ENCODE measurements at places on chromosomes 2 and 18. TPM values are rescaled to one million over a fixed set of nuclear protein-coding genes. Genes with fewer than 3 reads are reported as not detected.
A peak's percentile ranks its signal among the peaks of the same experiment; 100 is the strongest.

GRCh38 chr2:4096978-4097766 lies 393.8 kb downstream of the DCDC2C start:
- H3K4me1 ChIP-seq: no peaks in the 10 kb centered on the region
- no peaks in the 10 kb centered on the region for H3K27me3 ChIP-seq
- no peak overlapping the region for H3K27ac ChIP-seq
- H3K4me3 ChIP-seq: no peak overlapping the region

DNA sequence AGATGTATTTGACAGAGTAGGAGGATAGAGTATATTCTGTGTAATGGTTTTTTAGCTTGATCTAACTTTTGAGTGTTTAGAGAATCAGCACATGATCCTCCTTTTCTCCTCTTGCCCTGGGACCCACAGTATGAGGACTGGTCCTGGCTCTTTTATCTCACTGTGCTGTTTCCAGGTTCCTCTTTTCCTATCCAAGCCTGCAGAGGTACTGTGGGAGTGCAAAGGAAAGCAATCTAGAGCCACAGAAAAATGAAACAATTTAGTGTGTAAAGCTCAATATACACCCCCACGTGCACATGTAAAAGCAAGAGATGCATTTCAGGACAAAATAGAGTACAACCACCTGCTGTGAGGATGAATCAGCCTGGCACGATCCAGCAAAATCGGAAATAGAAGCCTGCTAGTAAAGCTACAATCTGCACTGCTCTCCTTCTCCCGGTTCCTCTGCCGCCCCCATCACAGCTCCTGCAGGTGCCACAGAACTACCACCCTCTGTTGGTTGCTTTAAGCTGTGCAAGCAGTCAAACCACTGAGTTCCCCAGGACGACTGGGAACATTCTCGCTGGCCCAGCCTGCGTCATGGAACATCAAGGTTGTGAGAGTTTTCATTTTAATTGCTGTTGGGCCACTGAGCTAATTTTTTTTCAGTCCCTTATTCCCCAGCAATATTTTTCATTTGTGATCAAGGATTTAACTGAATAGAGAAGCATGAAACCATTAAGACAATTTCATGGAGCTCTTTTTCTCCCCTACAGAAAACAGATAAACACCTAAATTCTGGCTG lies 47.8 kb upstream of the MAPRE3 start:
- no peak overlapping the region for H3K4me3 ChIP-seq
- no peaks in the 10 kb centered on the region for H3K4me1 ChIP-seq
- no peak overlapping the region for H3K27ac ChIP-seq
- H3K36me3 ChIP-seq: no peaks in the 10 kb centered on the region

DNA sequence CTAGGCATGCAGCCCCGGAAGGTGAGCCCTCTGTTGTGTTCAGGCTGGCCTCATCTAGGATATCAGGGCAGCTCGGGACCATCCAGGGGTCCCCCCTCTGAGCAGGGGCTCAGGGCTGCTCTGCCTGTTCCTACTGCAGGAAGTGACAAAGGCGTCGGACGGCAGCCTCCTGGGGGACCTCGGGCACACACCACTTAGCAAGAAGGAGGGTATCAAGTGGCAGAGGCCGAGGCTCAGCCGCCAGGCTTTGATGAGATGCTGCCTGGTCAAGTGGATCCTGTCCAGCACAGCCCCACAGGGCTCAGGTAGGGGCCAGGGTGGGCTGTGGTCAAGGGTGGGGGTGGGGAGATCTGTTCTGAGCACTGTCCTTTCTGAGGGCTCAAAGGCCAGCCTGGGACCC lies 13.1 kb downstream of the KCNIP3 start:
- peaks cover 42% of the 10 kb centered on the region for H3K27me3 ChIP-seq
- DNase-seq: no peak
- H3K4me3 ChIP-seq: no peak overlapping the region
- H3K27ac ChIP-seq: no peak overlapping the region

GRCh38 chr2:63875131-63875527 lies 33.4 kb downstream of the UGP2 start:
- H3K4me1 ChIP-seq: peaks cover 13% of the 10 kb centered on the region
- no peak overlapping the region for H3K4me3 ChIP-seq

DNA sequence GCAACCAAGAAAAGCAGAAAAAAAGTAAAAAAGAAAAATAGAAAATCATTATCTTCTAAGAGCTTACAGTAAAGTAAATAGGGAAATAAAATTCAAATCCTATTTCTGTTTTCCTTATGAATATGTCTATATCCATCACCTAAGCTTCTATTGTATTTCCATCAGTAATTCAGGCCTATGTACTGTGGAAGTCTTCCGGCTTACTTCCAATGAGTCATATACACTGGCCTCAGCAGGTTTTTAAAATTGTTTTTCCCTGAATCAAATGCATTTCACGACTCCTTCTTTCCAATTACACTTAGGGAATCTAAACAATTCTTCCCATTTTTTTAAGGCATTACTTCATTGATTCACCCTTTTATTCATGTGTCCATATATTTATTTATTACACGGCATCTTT lies 164.7 kb downstream of the CCDC102B start:
- no peaks in the 10 kb centered on the region for H3K4me1 ChIP-seq
- no peaks in the 10 kb centered on the region for H3K36me3 ChIP-seq
- no peak for DNase-seq
- no peak overlapping the region for H3K4me3 ChIP-seq
- no peaks in the 10 kb centered on the region for H3K27me3 ChIP-seq
- H3K27ac ChIP-seq: no peak overlapping the region

SLC4A3 gene
- total RNA-seq: 2.5 TPM

ROCK2 gene
- total RNA-seq: 59.7 TPM

POTEF gene
- total RNA-seq: 0.29 TPM

GRCh38 chr2:37625796-37626571 lies 45.5 kb downstream of the CDC42EP3 start:
- no peaks in the 10 kb centered on the region for H3K36me3 ChIP-seq
- H3K4me3 ChIP-seq: no peak overlapping the region
- H3K4me1 ChIP-seq: peaks cover 62% of the 10 kb centered on the region
- peak overlapping the region; percentile 95 for H3K27ac ChIP-seq
- DNase-seq: no peak
- no peaks in the 10 kb centered on the region for H3K27me3 ChIP-seq

DNA sequence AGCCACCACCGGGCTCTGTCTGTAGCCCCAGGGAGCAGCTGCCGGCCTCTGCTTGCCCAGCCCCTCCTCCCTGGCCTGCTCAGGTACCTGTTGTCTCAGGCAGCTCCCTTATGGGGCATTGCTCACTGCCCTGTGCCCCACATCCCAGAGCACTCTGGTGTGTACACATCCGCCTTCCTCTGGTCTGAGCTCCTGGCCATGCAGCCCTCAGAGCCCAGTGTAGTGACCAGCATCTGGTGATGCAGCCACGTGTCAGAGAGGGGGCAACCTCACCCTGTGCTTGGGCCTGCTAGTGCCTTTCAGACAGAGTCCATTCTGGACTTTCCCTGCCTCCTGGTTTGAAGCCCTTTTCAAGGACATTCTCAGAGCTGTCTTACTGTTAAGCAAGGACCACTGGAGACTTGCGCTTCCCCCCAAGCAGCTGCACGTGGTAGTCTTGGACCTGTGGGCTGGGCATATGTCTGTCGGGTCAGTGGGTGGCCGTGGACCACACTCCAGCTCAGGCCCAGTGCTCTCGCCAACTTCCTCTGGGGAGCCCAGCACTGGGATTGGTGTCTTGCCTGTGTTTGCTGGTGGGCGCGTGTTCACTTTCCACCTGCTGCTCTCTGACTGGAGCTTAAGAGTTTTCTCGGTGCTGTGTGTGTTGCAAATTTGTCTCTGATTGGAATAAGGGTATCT lies 30.7 kb downstream of the DGKD start:
- no peaks in the 10 kb centered on the region for H3K36me3 ChIP-seq
- peaks cover 21% of the 10 kb centered on the region for H3K4me1 ChIP-seq
- H3K4me3 ChIP-seq: no peak overlapping the region
- no peaks in the 10 kb centered on the region for H3K27me3 ChIP-seq
- no peak overlapping the region for H3K27ac ChIP-seq

- H3K4me3 ChIP-seq: peak overlapping the region; percentile 31
- H3K27me3 ChIP-seq: no peaks in the 10 kb centered on the region
- peaks cover 59% of the 10 kb centered on the region for H3K4me1 ChIP-seq
- DNase-seq: peak; percentile 29
- H3K27ac ChIP-seq: peak overlapping the region; percentile 60
Measured at GRCh38 chr2:167192833-167193232, 304.6 kb downstream of the XIRP2 start.

DNA sequence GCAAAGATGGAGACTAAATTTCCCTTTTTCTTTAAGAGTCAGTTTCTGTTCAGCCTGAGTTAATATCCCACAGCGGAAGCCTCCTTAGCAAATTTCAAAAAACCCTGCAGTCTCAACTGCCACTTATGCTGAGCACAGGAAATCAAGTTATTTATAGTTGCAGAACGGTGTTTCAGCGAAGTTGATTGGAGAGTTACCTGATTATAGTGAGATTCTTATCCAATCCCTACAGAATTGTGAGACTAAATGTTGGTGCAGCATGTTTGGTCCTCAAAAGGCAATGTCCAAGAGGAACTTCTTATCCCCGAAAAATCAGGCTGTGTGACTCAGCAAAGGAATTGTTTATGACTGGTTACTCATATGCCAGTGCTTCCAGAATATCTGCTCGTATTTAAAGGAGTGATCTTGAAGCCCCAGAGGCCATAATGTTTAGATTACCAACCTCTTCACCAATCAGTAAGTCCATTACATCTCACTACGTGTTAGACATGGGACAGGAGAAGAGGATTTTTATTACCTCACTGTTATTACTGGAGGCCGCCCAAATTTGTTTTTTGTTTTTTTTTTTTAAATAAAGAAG lies 67.9 kb downstream of the LRRFIP1 start:
- peak; percentile 96 for DNase-seq
- H3K4me3 ChIP-seq: peak overlapping the region; percentile 46
- no peaks in the 10 kb centered on the region for H3K36me3 ChIP-seq
- H3K27me3 ChIP-seq: no peaks in the 10 kb centered on the region
- peaks cover 41% of the 10 kb centered on the region for H3K4me1 ChIP-seq

DNA sequence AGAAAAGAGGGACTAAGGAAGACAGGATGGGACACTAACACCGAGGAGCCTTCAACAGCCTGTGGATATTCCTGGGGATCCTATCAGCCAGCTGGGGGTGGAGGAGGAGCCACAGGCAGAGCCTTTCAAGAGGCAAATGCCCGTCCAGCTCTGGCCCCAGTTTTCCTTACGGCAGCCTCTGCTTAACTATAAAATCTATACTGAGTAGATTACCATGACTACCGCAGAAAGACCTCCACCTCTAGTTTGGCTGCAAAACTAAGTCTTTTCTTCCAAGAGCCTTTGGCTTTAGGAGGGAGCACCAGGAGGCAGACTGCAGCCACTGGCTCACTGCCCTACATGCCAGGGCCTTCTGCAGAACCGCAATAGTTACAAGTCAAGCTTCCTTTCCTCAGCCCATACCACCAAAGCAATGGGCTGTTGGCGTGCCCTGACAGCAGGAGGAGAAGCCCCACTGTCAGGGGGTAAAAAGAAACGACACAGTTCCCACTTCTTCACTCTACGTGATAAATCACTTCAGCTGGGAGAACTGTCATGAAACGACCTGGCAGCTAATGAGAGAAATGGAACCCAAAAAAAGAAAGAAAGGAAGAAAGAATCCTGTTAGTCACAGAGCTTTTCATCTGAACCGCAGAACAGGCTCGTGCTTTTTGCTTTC lies 25.1 kb upstream of the CREB1 start:
- H3K4me3 ChIP-seq: peak overlapping the region; percentile 50
- no peaks in the 10 kb centered on the region for H3K36me3 ChIP-seq
- H3K27me3 ChIP-seq: no peaks in the 10 kb centered on the region
- peaks cover 43% of the 10 kb centered on the region for H3K4me1 ChIP-seq
- H3K27ac ChIP-seq: peak overlapping the region; percentile 89

DNA sequence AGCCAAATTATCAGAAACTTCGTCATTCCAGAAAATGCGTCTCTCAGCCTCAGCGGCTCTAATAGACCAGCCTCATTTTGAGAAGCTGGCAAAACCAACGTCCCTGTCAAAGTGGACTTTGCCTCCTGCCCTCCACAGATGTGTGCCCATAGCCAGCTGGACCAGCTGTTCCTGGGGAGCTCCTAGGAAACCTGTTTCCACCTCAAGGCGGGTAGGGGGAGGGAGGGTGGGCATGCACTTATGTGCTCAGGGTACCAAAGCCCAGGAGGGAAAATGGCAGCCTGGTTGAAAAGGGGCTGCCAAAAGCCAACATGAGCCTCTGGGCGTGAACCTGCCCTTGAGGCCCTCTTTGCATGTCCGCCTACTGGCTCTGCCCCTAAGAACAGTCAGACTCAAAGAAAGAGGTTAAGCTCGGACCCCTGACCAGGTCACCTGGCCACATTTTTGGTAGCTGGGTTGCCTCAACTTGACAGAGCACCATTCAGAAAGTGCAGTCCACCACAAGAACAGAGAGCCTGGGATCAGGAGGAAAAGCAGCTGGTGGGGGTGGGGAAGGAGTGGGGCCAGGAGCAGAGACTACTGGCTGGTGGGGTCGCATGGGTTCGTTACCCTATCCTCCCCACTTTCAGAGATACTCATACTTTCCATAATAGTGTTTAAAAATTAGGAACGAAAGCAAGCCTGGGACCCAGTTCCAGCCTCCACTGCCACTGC lies 3.5 kb downstream of the PER2 start:
- H3K36me3 ChIP-seq: no peaks in the 10 kb centered on the region
- peaks cover 40% of the 10 kb centered on the region for H3K4me1 ChIP-seq
- peak overlapping the region; percentile 99 for H3K27ac ChIP-seq
- no peak overlapping the region for H3K4me3 ChIP-seq

- peak within 1 kb of the TSS; percentile 94 for H3K27ac ChIP-seq
- H3K4me1 ChIP-seq: peaks cover 23% of the 10 kb centered on the region
- H3K36me3 ChIP-seq: peaks cover 38% of the 10 kb centered on the region
- DNase-seq: peak; percentile 98
Measured at GRCh38 chr2:98608116-98608961, at the start of the genes COA5 and UNC50. Gene COA5, minus strand, starts transcription at chr2:98608512. Its CDS starts 107 bp downstream, at chr2:98608405. Gene UNC50, plus strand, starts transcription at chr2:98608589. Its CDS starts 1,171 bp downstream, at chr2:98609760.

DNA sequence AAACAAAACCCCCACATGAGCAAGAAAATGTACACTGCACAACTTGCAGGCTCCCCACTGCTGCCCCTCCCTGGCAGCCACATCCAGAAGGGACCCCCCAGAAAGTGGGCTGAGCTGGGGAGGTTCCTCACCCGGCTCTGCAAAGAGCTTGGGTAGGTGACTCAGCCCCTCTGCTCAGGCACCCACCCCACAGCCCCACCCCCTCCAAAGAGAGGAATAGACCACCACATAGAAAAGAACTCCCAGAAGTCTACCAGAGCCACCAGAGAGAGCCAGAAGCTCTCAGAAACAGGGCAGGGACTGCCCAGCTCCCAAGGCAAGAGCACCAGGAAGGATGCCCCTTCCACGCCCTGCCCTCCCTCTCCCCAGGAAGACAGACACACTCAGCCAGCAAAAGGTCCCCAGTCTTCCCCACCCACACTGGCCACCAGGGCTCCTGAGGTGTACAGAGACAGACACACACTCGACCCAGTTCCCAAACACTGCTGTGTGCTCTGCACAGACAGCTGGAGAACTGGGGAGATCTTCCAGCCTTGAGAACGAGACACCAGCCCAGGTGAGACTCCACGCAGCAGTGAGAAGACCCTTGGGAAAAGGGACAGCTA lies 28.2 kb downstream of the BIN1 start:
- no peak overlapping the region for H3K27ac ChIP-seq
- no peak overlapping the region for H3K4me3 ChIP-seq
- H3K27me3 ChIP-seq: no peaks in the 10 kb centered on the region
- DNase-seq: no peak
- peaks cover 47% of the 10 kb centered on the region for H3K4me1 ChIP-seq
